WTC11 (cell line): ENCODE measurements at places on chromosomes 4 and X.

DNA sequence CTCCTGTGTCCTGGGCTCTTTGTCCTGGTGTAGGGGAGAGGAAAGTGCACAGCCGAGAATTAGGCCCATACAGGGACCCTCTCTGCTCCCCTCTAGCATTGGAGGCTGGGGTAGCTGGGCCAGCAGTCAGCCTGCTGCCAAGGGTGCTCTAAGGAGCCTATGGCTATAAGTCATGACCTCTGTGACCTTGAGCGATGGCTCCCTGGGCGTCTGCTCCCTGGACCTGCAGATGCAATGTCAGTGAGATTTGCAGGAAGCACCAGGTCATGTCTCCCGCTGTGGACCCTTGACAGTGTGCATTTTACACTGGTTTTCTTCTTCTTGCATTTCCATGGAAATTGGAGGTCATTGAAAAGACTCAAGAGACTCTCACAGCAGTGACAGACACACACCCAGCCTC is 234.1 kb upstream of the PSAPL1 start:
- no peak for DNase-seq

DNA sequence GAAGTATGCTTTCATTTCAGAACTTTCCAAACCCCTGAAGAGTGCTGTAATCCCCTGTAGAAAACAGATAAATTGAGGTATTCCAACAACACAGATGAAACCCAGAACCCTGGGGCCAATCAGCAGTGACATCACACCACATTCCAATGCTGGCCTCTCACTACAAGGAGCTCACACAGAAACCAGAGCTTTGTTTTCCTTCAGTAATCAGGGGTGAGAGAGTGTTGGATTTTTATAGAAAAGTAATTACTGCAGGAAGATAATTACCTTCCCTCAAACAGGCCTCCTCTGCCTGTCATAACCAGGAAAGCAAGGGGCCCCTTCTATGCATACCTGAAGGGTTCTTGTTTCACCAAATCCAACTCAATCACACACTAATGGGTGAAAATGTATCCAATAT is 246.2 kb downstream of the SCFD2 start:
- peak; percentile 33 for DNase-seq

DNA sequence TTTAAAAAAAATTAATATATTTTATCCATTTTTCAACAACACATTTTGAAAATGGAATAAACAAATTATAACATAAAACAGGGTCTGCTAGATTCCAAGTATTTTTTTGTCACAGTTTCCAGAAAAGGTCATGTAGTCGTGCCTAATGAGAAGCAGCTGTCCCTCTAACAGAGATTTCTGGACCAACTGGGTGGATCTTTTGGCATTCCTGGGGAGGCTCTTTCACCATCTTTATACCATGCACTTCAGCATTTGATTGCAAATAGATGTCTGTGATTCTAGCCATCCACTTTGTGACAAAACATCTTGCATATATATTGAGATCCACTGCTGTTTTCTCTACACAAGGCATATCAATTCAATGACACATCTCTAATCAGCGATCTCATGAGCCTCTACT is 210.7 kb upstream of the LDB2 start:
- DNase-seq = no peak

- no peak for DNase-seq
Observed at GRCh38 chrX:20452487-20452886, 185.8 kb upstream of the RPS6KA3 start.
